ENCODE measurements at places on chromosomes 2 and 18.

- DNase-seq = no peak
Observed at GRCh38 chr18:48340560-48340959, 68.6 kb downstream of the ZBTB7C start.

DNA sequence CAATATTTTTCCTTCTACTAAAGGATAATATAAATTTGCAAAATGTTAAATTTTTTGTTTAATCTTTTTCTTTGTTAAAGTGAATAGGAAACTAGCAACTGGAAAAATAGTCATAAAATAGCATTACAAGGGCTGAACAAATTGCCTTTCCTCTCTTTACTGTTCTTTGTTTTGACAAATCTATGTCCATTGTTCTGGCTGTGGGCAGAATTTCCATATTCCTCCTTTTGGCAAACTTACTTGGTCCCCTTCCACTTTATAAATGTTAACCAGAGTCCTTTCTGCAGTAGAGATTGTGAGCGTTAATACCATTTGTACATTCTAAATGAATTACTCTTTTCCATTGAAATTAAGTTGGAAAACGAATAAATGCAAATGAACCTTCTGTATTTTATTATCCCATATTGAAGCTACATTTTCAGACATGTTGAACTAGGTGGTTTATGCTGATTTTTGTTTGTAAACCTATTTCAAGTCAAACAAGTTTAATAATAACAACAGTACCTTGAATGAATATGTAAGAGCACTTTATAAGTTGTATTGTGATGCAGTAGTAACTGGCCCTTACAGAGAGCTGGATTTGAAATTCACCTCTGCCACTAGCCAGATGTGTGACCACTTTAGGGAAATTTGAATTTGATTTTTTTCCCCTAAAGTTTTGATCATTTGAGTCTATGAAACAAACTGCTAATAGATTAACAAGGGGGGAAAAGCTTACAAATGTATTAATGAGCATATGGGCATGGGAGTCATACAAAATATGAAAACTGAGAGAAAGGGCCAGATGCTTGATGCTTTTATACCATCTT is 3.3 kb downstream of the RNF125 start:
- DNase-seq = no peak

DNA sequence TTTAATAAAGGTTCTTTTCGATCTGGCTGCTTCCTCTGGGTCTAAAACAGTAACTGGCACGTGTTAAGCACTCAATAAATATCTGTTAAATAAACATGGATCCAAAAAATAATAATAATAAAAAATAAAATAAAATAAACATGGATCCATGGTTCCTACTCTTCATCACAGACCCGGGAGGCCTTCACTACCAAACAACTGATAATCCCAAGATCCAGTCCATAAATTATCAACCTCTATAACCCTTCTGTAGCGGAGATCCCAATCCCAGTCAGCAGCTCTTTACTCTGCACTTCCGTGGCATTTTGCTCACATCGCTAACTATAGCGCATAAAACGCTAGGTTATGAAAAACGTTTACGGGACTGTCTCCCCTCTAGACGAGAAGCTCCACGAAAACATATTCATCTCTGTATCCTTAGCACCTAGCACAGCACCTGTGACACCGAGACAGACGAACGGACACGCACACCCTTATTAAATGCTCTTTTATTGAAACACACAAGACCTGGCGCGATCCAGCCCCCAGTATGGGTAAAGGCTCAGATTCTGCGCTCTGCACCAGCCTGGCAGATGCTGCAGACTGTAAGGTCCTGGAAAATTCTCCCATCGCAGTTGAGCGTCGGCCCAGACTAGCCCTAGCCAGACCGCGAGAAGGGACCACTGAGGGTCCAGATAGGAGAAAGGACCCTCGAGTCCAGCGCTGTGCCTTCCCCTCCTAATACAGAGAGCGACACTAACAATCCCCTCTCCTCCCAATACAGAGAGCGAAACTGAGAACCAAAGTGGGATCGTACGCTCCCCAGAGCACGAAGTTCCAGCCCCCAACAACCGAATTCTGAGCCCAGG is 770 bp downstream of the NBAS start:
- DNase-seq = peak; percentile 26

DNA sequence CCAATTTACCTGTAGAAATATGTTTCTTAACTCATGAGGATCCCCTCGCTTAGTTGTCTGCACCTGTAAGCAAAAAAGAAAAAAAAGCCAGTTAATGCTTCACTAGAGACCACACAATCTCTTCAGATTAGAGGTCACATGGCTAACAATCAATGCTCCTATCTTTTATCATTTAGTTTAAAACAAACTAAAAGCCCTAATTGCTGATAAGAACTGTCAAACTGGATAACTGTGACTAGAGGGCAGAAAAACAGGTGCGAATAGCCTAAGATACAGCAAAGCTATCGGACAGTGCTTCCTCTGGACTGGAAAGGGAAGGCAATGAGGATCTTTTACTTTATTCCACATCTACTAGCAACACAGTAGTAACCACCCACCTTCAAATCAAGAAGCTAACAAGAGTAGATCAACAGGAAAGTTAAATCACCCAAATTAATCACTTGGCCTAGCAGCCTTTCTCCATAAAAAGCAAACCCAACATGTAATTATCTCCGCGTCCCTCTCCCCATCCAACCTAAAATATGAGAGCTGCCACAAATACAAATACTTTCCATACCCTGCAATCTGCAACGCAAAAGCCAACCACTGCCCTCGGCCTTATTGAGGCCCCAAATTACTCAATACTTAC is 734 bp downstream of the SLC25A12 start:
- peak; percentile 14 for DNase-seq

DNA sequence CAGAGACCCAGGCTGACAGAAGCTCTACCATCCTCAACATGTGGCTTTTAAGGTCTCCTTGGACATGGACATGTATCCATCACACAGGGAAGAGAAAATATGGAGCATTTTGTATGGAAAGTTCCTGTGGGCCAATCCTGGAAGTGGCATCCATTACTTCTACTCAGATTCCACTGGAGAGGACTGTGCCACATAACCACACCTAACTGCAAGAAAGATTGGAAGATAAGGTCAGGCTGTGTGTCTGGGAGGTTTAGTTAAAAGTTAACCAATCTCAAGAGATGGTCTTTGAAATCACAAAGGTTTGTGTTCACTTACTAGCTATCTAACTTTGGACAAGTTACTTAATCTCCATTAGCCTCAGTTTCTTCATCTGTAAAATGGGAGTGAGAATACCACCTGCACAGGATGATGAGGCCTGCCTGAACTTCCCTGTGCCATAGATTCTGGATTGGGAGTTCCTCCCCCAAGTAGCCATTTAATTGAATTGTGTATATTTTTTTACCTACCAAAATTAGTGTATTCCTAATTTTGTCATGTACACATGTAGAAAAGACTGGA is 3.9 kb upstream of the ABCB11 start:
- DNase-seq = no peak

DNA sequence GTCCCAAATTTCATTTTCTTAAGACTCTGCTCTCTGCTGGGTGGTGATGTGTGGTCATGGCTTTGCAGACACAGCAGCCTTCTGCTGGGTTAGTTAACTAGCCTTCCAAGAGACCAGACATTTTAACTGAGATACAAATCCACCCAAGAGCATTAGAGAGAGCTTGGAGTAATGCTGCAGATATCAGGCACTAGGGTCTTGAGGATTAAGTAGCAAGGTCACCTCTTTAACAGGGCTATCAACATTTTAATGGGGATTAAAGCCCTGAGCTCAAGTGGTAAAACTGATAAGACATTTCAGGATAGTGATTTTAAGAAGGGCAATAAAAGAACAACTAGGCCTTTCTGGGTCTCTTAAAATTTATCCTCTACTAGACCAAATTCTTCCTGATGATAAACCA is 461.2 kb downstream of the MEIS1 start:
- DNase-seq = no peak

DNA sequence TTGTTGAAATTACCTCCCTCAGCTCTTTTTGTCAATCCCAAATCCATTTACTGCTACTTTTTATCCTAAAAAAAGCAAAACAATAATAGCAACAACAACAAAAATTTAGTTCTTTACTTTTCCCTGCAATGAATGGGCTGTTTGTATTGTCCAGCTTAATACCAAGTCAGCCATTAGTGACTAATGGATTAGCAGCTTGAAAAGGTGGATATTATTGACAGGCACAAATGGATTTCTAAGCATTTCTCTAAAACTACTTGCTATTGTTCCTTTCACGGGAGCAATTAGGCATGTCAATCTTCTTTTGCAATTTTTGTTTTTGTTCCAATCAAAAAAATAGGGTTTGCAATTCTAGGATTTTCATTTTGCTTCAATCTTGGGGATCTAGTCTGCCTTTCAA is 32.1 kb upstream of the SPAG16 start:
- DNase-seq = no peak
